Amniotic epithelial cell (primary cell): ENCODE measurements at places on chromosomes 12 and 14.

- no peak for DNase-seq
Observed at GRCh38 chr12:125105600-125105999, 40.4 kb downstream of the AACS start.

DNA sequence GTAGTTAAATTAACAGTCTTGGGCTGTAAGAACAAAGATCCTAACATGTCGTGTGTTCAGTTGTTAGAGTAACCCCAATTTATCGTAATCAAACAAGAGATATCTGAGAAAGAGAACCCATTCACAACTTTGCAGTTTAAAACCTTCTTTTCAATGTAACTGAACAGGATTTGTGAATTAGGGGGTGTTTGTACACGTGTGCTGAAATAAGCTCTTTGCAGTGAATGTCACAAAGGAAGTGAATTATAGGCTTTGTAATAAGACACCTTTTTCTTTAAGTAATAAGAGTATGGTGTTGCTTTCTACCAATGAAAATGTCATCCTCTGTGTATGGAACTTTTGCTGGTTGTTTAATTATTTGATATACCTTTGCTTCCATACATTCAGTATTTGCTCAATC, 114.0 kb downstream of the ALX1 start:
- no peak for DNase-seq

DNA sequence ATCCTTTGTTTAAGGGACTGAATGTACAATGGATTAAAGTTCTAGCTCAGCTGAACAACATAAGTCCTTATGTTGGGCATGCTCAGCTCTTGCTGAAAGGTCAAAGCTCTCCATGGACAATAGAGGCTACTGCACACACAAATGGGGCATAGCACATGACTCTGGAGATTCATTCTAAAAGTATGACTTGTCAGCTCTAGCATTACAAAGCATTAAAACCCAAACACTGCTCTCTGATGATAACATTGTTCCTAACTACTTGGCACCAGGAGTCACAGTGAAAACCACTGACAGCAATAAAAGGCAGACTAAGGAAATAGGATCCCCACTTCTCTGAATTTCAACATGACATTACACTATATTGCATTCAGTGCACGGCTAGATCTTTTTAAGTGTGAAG, 21.9 kb upstream of the FSCB start:
- DNase-seq: peak; percentile 24

- DNase-seq: no peak
Observed at GRCh38 chr12:80293759-80294158, 150.3 kb upstream of the PTPRQ start.

GRCh38 chr12:26782372-26783130, 50.4 kb downstream of the ITPR2 start:
- no peak for DNase-seq

DNA sequence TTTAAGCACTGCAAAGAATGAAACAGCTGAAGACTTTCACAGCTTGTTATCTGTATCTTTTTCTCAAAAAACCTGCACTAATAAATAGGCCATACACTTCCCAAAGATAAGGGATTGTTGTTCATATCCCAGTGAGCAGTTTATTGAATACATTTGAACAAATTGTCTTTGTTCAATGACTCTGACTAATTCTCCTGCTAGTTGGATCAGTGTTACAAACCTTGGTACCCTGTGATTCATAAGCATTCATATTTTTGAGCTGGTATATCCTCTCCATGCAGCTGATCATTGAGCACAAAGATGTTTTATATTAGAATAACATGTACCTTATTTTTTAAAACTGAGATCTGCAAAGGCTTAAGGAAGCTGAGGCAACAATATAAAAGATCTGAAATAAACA, 58.9 kb upstream of the FSCB start:
- DNase-seq: no peak

- no peak for DNase-seq
Observed at GRCh38 chr12:123384994-123385376, 1.1 kb downstream of the KMT5A start.

DNA sequence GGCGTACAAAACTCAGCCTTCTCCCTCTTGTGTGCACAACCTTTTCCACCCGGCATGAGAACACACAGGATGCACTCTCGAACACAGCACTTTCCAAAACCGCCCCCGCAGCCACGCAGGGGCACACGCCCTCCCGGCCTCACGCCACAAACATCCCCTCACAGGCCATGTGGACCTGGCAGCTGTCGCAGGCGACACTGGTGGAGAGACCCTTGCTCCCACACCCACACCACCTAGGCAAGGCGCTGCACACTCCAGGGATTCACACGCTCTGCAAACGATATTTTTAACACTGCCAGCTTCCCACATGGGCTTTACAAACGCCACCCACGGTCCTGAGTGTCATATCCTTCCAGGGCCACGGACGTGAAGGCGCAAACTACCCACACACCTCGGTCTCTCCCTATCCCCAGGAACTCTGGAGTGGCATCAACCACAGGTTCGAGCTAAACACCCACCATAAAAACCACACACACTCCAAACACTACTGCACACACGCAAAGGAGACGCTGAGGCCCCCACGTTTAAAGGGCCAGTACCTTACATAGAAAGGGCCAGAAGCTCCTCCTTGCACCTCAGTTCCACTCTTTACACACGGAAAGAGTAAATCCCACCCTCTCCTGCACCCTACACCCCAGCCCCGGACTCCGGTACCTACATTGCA, 12.4 kb upstream of the ITGB7 start:
- peak; percentile 51 for DNase-seq

GRCh38 chr14:97218691-97219430, 421.7 kb downstream of the VRK1 start:
- no peak for DNase-seq
